HFFc6 (cell line): ENCODE measurements at places on chromosomes 4 and X.

DNA sequence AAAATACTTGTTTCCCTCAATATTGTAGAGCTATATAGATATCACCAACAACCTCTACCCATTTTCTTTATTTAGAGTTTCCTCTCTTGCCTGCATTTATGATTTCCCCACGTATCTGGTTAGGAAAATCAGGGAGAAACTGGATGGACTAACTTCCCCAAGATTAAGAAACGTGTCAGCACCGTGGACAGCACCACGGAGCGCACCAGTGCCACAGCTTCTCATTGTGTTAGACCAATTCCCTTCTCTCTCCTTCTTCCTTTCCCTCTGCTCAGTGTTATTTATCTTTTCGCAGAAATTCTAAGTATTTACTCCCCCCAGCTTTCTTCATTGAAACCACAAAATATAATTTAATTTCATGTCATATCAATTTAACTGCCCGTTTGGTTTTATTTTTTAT lies 568.6 kb upstream of the BOD1L1 start:
- DNase-seq = peak; percentile 39

GRCh38 chrX:116657071-116657470 lies 194.3 kb upstream of the CT83 start:
- DNase-seq = no peak

- DNase-seq = no peak
These were observed 462.7 kb upstream of the RPS6KA3 start for GRCh38 chrX:20729416-20729815.

DNA sequence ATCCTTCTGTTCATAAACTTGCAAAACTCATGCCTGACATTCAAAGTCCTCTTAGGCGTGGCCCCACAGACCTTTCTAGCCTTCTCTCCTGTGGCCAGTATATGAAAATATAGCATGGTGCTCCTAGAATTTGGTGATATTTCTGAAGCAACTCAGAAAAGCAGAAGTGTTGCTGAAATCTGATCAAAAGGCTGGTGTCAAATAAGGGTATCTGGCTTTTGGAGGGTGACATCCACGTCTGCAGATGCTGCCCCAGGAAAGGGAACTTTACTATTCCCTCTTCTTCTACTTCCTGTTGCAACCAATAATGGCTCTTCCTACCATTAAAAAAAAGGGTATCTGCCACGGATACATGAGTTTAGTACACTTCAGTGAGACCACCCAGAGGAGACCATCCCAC lies 83.9 kb upstream of the RPS6KA3 start:
- DNase-seq = no peak

DNA sequence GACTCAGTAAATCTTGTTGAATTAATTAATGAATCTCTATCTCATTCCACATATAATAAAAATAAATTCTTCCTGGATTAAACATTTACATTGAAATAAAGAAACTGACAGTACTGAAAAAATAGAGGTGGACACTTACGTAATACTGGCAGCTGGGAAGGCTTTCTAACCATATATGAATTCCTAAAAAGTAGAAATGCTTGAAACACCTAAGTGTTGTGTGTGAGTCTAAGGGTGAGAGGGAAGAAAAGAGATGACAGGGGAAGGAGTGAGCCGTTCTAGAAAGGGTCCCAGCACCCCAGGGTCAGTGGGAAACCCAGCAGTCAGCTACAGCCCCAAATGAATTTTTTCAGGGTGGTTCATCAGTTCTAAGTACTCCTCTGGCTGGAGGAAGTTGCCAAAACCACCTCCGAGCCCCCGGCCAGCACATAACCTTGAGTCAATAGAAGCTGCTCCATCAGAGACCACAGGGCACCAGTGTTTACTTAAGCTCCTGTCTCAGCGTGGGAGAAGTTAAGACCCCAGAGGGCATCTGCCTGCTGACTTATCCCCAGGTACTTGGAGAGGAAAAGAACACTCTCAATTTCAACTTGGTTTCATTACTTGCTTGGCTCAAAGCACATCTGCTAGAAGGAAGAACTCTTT lies 18.3 kb downstream of the GAB3 start:
- DNase-seq = peak; percentile 17

GRCh38 chr4:2273657-2274319 lies 11.9 kb upstream of the MXD4 start:
- no peak for DNase-seq

GRCh38 chrX:9557091-9557490 lies 92.2 kb downstream of the TBL1X start:
- no peak for DNase-seq

- DNase-seq = no peak
These were observed 85.8 kb upstream of the FAM9A start for GRCh38 chrX:8887004-8887403.

- no peak for DNase-seq
These were observed 66.1 kb downstream of the TNIP2 start for GRCh38 chr4:2689825-2690700.

DNA sequence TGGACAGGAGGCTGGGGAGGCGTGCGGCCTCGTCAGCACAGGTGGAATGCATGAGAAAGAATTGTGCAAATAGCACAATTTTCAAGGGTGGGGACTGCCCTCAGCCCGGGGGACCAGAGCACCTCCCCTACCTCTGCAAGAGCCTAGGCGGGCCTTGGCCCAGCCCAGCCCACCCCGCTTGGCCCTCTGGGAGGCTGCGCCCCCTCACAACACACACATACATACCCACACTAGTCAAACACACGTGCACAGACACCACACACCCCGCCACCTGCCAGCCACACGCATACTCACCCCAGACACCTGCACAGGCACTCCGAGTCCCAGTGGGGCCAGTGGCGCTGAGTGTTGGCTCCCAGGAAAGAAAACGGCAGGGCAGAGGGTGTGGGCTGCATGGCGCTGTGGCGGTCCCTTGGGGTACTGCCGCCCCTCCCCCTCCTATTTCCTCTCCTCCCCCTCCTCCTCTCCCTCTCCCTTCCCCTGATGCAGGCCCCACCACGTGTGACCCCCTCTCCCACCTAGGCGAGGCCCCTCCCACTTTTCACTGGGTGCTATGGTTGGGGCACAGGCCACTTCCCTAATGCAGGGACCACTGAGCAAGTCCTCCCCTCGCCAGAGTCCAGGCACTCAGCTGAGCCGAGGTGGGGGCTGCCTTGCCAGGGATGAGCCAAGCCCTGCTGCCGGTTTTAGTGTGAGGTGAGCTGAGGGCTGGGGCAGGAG lies 84.5 kb downstream of the FAM53A start:
- no peak for DNase-seq

GRCh38 chr4:141658309-141658708 lies 21.9 kb downstream of the IL15 start:
- no peak for DNase-seq

- no peak for DNase-seq
These were observed 243.0 kb upstream of the TEX13A start for GRCh38 chrX:105463473-105463872.

- peak; percentile 51 for DNase-seq
These were observed 5.1 kb upstream of the CXCL9 start for GRCh38 chr4:76012388-76012801.
